ENCODE measurements at places on chromosomes 6 and 20. TPM values are rescaled to one million over a fixed set of nuclear protein-coding genes. Genes with fewer than 3 reads are reported as not detected.

The AFG1L gene
- 2.0 TPM for total RNA-seq

The HSPA1L gene
- 1.2 TPM for total RNA-seq

The GSTA3 gene
- total RNA-seq = not detected

The RTEL1 gene
- total RNA-seq = 14.6 TPM

The PTGIS gene
- 15.6 TPM for total RNA-seq

The PSORS1C1 gene
- not detected for total RNA-seq

The MOXD1 gene
- 0.37 TPM for total RNA-seq

The SLC9A8 gene
- total RNA-seq = 10.3 TPM

The SCGN gene
- 2.2 TPM for total RNA-seq

The PHACTR1 gene
- total RNA-seq = 0.20 TPM

The ADGB gene
- not detected for total RNA-seq

The BPIFB4 gene
- total RNA-seq = not detected

The GDAP1L1 gene
- not detected for total RNA-seq

The DLK2 gene
- total RNA-seq = not detected

The MUCL3 gene
- not detected for total RNA-seq

The HCRTR2 gene
- total RNA-seq = not detected

The VAPB gene
- total RNA-seq = 23.4 TPM

The TPX2 gene
- 3.7 TPM for total RNA-seq

The ZNF76 gene
- 18.5 TPM for total RNA-seq

The TFAP2C gene
- not detected for total RNA-seq

The DOK5 gene
- total RNA-seq = not detected

The COX7A2 gene
- total RNA-seq = 159 TPM

The PRSS35 gene
- total RNA-seq = not detected

The NT5E gene
- 19.3 TPM for total RNA-seq

The MOG gene
- total RNA-seq = not detected

Data from right lobe of liver (tissue), 6 donors.